ENCODE measurements at places on chromosomes 6 and 20.

DNA sequence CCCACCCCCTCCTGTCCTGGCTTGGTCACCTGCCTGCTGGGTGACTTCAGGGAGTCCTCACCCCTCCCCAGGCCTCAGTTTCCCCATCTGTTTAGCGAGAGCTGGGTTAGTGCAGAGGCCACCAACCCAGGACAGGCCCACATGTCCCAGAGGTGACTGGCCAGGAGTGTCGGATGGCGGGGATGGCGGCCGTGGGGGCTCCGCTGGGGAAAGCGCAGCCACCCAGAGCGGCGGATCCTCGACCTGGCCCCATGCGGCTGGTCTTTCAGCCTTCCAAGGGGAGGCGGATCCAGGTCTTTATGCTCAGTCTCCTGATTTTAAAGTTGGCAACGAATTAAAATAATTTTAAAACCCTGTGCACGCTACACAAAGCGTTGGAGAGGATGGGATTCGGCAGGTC, 31.0 kb upstream of the GATA5 start:
- DNase-seq = no peak

- DNase-seq = no peak
Observed at GRCh38 chr6:2796861-2797260, 31.7 kb downstream of the WRNIP1 start.

DNA sequence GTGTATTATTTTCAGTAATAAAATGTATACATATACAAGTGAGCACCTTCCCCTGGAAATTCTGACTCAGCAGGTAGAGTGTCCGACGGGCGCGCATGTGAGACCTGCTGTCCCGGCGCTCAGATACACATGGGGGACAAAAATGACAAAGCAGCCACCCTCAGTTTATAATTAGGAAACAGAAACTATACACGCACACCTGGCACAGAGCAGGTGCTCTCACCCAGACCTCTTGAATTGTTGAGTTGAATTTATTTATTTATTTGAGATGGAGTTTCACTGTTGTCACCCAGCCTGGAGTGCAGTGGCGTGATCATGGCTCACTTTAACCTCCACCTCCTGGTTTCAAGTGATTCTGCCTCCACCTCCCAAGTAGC, 180.4 kb downstream of the ZDHHC14 start:
- peak; percentile 30 for DNase-seq

GRCh38 chr6:139965393-139965792, 590.9 kb upstream of the CITED2 start:
- no peak for DNase-seq

DNA sequence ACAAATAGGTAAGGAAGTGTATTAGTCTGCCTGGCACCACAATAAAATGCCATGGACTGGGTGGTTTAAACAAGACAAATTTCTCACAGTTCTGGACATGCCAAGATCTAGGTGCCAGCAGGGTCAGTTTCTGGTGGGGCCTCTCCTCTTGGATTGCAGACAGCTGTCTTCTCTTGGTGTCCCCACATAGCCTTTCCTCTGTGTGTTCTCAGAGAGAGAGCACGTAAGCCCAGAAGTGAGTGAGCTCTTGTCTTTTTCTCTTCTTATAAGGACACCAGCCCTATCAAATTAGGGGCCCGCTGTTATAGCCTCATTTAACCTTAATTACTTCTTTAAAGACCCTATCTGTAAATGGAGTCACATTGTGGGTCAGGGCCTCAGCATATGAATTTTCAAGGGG, 28.3 kb downstream of the SMPDL3A start:
- DNase-seq = no peak

GRCh38 chr6:45351667-45352066, 23.5 kb downstream of the RUNX2 start:
- no peak for DNase-seq

DNA sequence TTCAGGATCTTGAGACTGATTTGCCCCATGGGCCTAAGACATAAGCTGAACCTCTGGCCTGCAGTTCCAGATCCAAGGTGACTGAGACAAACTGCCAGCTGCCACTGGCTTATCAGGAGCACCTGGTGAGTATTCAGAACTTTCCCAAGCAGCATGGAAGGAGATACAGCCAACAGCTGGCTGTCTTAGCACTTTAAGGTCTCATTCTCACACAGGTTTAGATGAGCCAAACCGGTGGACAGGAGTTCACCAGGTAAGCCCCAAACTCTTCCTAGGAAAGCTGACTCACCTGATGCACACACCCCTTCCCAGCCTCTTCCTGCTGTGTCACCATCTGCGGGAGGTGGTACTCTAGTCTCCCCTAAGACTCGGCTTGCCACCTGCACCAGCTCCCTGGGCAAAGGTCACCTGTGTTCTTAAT, at the start of gene BANF2:
BANF2 (plus strand) TSS at position 36 of the 421 bp plus-strand sequence. CDS start 25,060 bp downstream, outside the sequence.
- no peak for DNase-seq

GRCh38 chr6:28251661-28252008, 434 bp downstream of the ZKSCAN4 start:
- no peak for DNase-seq

- no peak for DNase-seq
Observed at GRCh38 chr6:11218538-11219399, 13.7 kb downstream of the NEDD9 start.

DNA sequence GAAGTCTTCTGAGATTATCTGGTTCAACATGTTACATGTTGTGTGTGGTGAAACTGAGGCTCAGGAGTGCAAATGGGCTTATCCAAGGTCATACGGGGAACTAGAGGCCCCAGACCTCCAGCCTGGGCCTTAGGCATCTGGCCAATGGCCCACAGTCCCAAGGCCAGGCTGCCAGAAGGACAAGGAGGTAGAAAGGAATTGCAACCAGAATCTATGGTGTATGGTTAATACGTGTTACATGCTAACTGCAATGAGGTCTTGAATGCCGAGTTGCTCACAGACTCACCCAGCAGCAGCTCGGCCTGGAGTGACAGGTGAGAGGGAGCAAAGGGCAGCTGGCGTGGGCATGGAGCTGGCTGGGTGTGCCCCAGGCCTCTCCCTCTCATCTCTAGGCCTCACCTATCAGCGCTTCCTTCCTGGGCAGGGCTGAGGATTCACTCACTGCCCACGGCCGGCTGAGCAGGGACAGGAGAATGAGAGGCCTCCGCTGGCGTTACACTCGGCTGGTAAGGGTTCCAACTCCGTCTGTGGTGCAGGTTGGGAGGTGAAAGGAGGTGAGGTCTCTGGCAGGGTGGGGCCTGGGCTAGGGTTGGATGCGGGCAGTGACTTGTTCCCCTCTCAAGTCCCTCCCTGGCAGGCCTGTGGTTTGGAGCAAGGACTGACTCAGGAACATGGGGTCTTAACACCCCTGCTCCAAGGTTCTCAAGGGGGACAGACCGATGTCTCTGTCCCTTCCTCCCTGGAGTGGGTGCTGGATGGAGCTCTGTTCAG, at the start of gene TLDC2:
TLDC2 (plus strand) TSS at position 437 of the 771 bp plus-strand sequence; CDS start at position 474, 37 bp downstream.
- DNase-seq = no peak

GRCh38 chr6:28757429-28758045, 166.2 kb downstream of the TRIM27 start:
- DNase-seq = no peak

GRCh38 chr6:118263921-118264486, 284.1 kb upstream of the PLN start:
- DNase-seq = no peak
